ENCODE measurements at places on chromosomes 6 and 20.
A peak's percentile ranks its signal among the peaks of the same experiment; 100 is the strongest.

DNA sequence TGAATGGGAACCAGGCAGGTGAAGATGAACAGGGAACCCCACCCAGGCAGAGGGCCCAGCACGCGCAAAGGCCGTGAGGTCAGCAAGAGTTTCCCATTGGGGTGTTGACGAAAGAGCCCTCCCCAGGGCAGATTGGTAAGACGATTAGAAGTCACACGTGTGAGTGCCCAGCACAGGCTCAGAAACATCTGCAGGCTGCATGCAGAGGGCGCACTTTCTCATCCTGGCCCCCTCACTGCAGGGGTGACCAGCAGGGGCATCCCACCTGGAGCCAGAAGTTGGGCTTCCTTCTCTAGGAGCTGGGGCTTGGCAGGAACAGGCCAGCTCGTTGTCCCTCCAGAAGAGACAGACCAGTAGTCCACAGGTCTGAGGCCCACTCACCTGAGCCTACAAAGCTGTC lies 38.4 kb downstream of the VSTM2L start:
- DNase-seq: no peak

GRCh38 chr20:59792300-59792699 lies 141.1 kb downstream of the SYCP2 start:
- no peak for DNase-seq

GRCh38 chr20:1205802-1206201 lies 2.5 kb downstream of the C20orf202 start:
- DNase-seq: no peak

- peak; percentile 61 for DNase-seq
Observed at GRCh38 chr6:47097092-47097945, 55.2 kb upstream of the ADGRF1 start.

GRCh38 chr20:18665135-18665534 lies 77.3 kb downstream of the DTD1 start:
- no peak for DNase-seq

DNA sequence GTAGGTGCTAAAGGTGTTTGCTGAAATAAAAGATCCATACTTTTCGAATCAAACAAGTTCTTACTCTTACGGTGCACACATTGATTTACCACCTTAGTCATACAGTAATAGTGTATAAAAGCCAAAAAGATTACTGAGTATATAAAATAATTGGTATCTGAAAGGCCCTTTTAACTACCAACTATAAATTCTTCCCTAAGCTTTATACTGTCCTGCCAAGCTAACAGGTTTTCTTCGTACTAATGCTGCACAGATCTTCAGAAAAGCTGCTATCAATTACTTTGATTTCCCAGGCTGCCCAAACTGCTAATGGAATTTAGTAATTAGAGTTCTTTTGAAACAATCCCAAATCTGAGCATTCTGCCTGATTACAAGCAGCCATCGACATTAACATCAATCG lies 97.5 kb downstream of the PRKN start:
- no peak for DNase-seq

- no peak for DNase-seq
Observed at GRCh38 chr20:8858181-8858787, 210.6 kb upstream of the PLCB4 start.

DNA sequence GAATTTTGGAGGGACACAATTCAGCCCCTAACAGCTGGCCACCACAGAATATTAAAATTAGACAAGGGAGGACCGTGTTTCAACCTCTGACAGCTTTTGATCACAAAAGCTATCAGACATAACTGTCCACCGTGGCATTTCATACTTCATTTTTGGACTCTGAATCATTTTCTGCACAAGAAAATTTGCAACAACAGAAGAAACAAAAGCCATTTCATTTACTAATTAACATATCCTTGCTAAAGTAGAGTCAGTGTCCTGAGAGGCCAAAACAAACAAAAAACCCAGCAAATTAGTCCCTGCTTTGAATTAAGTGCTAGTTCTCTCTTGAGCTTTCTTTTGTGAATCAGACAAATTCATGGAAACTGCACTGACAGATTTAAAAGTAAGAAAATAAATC lies 17.6 kb upstream of the COL12A1 start:
- DNase-seq: no peak

GRCh38 chr20:47306755-47307370 lies 49.6 kb downstream of the ZMYND8 start:
- no peak for DNase-seq

- no peak for DNase-seq
Observed at GRCh38 chr6:29933955-29934354, 8.4 kb upstream of the HLA-A start.

GRCh38 chr6:3701631-3702030 lies 49.9 kb downstream of the PXDC1 start:
- no peak for DNase-seq

DNA sequence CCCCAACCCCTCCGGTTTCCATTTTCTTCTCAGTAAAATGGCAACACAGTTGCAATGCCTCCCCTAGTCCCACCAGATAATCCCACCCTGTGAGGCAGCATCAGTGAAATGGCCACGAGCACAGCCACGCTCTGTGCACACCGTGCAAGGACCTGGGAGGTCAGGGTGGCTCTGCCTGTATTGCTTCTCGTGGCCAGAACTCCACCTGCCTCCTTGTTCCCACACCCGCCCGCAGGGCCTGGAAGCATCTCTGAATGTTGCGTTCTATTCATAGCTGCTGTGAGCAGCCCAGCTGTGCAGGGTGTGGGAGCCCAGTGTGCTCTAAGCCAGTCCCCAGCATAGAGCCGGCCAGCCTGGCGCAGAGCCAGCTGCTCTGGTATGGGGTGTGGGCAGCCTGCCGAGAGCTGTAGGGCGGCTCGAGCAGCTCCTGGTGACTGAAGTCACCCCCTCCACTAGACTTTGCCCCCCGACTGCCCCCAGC lies 161.1 kb downstream of the DLL1 start:
- no peak for DNase-seq

DNA sequence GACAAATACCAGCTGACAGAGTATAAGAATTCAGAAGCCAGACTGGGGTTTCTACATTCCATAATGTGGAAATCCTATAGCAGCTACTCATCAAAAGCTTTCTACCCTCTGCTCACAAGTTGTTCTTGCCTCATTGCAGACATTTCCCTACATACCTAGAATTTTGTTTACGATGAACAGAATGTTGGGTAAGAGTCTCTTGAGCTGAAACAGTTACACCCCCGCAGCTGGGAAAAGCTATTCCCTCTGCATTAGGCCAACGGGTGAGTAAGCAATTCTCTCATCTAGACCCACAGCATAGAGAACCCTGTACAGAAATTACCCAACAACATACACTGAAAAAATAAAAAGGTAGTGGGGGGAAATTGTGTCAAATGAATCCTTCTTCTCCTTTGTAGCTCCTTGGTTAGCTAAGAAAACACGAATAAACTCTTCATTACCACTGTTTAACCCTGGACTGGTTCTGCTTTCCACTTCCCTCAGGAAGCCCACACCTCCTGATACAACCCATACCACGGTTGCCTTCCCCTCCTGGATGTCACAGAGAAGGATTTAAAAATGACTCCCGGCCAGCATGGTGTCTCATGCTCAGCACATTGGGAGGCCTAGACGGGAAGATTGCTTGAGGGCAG lies 215.0 kb upstream of the SHLD1 start:
- no peak for DNase-seq
